NCI-H510A treated with DMSO at 0.1 percent for 48 hours (cell line): ENCODE measurements at places on chromosomes 5 and 9.

GRCh38 chr5:157088342-157088990, 20.4 kb downstream of the HAVCR2 start:
- DNase-seq, result no peak

DNA sequence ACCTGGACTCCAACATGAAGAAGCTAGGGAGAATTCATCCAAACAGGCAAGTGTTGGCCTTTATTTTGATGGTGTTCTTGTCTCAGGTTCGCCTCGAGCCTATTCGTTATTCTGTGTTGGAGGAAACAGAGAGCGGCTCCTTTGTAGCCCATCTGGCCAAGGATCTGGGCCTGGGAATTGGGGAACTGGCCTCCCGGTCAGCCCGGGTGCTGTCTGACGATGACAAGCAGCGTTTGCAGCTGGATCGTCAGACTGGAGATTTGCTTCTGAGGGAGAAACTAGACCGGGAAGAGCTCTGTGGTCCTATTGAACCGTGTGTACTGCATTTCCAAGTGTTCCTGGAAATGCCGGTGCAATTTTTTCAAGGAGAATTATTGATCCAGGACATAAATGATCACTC, 367 bp downstream of the PCDHB4 start:
- DNase-seq, result no peak

DNA sequence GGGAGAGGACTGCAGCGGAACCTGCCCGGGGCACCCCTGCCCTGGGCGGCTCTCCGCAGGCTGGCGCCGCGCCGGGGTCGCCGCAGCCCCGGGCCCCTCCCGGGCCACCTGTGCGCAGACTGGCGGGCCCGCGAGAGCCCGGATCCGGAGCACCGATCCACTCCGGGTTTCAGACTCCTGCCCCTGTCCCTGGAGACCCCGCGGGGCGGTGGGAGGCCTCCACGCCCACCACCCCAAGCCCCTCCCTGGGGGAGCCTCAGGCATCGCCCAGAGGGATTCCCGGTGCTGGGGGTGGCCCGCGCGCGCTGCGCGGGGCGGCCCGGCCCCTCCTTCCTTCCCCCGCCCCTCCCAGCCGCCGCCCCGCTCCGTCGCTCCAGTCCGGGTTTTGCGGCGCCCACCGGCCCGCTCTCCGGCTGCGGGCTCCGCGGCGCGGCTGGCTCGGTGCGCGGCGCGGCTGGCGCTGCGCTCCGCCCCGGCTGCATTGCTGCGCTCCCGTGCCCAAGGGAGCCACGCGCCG, at the start of gene UNC5A:
TSS of gene UNC5A (plus strand) at position 479 of the 517 bp plus-strand sequence. CDS start 192 bp downstream, outside the sequence.
- peak; percentile 36 for DNase-seq

GRCh38 chr5:172854451-172854871, 20.4 kb downstream of the ERGIC1 start:
- no peak for DNase-seq

DNA sequence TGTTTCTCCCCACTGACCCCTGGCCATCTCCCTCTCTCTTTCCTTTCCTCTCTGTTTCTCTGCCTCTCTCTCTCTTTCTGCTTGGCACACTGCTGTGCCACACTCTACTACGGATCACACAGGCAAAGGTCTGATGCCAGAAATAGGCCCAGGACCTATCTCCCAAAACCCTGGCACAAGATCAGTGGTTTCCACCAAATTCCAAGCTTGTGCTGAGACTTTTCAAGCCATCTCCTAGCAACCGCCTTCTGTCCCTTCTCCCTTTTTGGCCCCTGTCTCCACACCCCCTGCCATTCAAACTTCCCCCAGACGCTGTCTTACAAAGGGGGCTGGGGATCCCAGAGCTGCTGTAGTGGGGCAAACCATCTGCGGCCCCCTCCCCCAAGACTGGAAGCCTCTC, 38.5 kb upstream of the RARS1 start:
- no peak for DNase-seq

GRCh38 chr5:81068063-81068462, 107.9 kb downstream of the RASGRF2 start:
- DNase-seq, result no peak

- no peak for DNase-seq
Measured at GRCh38 chr5:173498286-173498685, 118.2 kb downstream of the BOD1 start.

- no peak for DNase-seq
Measured at GRCh38 chr9:21754741-21755140, 47.7 kb upstream of the MTAP start.

DNA sequence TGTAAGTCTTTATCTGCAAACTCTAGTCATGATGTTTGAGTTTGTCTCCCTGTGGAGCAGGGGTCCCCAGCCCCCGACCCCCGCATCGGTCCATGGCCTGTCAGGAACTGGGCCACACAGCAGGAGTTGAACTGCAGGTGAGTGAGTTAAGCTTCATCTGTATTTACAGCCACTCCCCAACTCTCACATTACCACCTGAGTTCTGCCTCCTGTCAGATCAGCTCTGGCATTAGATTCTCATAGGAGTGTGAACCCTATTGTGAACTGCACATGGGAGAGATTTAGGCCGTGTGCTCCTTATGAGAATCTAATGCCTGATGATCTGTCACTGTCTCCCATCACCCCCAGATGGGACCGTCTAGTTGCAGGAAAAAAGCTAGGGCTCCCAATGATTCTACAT, 7.0 kb downstream of the C9orf85 start:
- DNase-seq, result no peak

DNA sequence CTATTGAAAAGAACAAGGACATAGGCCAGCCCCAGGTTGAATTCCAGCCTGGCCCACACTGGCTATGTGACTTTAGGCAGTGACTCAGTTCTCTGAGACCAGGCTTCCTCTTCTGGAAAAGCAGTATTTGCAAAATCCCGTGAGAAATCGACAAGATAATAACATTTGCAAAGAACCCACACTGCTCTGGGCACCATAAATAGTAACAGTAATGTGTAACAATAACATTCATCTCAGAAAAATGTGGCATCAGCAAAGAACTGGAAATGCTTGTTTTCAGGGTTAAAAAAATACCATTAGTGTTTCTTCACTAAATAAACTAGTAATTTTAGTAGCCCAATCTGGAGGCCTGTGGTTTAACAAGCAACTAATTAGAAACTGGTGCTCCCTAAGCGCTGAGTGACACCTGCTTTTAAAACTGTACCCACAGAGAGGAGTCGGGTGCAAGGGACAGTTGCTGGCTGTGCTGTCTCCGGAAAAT, 148.4 kb downstream of the TTLL11 start:
- no peak for DNase-seq

DNA sequence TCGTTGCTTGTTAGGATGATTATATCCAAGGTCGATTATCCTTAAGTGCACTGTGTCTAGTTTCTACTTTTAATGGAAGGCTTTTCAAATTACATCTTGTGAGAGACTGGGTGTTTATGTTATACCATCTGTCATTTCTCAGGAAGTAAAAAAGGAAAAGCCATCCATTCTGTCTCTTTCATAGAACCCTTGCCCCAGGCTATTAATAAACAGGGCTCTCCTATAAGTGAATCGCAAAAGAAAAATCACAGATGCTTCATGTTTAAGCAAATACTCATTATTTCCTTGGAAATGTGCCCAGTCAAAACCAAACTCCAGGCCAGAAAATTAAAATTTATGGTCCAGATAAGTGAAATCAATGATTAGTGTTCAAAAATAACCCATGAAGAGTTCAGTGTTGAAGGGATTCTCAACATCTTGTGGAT, 58.1 kb downstream of the STARD4 start:
- DNase-seq, result no peak

GRCh38 chr5:161804263-161804662, 43.7 kb upstream of the GABRA1 start:
- DNase-seq, result no peak

- DNase-seq, result no peak
Measured at GRCh38 chr5:181086026-181086883, 44.7 kb downstream of the OR2V1 start.

DNA sequence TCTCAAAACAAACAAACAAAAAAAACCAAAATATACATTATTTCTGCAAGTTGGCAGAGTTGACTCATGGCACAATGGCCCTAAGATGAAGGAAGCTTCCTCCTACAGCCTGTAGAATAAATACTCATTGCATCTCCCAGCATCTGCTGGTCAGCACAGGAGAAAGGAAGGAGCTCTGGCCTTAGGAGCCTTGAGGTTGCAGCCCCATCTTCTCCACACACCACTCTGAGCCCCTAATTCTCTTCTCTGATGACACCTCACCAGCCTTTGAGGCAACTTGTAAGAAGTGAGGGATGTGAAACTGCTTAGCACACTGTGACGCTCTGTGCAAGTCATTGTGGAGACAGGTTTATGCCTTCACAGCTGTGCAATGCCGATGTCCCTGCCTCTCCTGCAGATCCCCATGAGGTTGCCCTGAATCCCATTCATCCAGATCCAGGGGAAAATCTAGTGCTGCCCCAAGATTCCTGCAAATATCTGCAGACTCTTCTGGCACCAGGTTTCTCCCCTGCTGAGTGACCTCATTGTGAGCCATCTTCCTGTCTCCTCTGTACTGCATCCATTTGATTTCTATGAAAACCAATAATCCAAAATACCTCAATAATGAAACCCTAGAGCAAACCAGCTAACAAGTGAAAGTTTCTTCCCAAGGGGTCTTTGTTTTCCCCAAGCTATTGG, 65.3 kb upstream of the TGFBR1 start:
- no peak for DNase-seq

- DNase-seq, result no peak
Measured at GRCh38 chr9:137138722-137139467, at the start of gene GRIN1. Gene GRIN1 (plus strand): TSS chr9:137139154. CDS start chr9:137139487, 333 bp downstream.

GRCh38 chr5:128424646-128425045, 113.4 kb downstream of the FBN2 start:
- no peak for DNase-seq

DNA sequence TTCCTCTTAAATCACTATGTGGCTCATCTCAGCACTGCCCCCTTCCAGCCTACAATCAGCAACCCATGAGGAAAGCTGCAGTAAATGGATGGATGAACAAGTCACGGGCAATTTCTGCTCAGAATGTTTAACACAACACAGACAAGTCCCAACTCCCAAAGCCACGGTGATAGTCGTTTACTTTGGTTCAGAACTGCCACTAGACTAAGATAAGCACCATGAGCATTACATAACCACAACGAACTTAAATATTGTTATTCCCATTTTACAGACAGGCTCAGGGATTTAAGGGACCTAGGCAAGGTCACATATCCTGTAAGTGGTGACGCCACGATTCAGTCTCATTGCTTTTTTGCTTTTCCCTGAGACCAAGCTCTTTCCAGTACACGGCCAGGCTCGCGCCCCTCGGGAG, 2.0 kb upstream of the SMIM27 start:
- no peak for DNase-seq

DNA sequence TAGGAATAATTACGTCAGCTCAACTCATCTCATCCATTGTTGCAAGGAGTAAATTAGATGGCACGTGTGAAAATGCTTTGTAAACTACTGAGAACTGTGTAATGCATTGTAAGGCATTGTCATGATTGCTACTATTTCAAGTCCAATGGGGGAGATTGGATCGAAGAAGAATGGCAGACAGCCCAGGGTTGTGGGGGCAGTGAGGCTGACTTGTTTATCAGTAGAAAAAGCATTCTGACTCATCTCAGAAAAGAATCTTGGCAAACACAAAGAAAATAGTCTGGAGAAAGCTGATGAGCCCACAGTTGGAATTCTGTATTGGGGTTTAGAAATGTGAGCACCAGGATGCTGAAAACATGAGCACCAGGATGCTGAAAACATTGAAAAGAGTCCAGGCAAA, 28.0 kb upstream of the DAP start:
- DNase-seq, result no peak

GRCh38 chr9:116313638-116314037, 160.0 kb downstream of the PAPPA start:
- no peak for DNase-seq

DNA sequence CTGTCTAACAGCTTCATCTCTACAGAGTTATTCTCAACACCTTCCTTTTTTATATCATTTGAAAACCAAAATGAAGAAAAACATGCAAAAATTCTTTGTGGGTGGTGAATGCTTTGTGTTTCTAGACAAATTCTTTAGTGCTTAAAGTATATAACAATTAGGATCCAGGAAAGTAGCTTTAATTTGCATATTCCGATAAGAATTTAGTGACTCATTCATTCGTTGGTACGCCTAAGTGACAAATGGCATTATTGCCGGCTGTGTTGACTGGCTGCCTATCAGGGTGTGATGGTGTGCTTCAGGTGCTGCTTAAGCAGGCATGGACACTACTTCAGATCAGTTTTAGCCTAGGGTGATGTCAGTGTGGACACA, 35.2 kb downstream of the LMNB1 start:
- DNase-seq, result no peak

DNA sequence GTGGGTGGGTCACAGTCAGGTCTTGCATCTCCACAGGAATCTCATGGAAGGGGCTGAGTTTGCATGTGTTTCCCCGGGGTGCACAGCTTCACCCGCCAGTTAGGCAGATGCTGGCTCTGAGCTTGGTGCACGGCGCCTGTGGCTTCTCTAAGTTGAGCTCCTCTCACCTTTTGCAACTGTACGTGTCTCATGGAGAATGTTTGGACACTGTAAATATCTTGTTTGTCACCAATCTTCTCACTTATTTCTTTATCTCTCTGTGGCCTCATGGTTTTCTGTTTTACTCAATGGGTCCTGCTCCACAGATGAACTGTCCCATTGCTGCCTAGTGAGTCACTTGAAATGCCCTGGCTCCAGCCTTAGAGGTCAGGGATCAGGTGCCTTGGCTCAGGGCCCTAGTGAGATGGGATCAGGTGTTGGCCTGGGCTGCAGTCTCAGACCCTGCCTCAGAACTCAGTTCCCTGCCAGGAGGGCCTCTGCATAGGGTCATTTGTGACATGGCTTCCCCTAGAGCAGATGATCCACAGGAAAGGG, 61.6 kb downstream of the WNK2 start:
- no peak for DNase-seq

- no peak for DNase-seq
Measured at GRCh38 chr5:2187687-2188086, 305.0 kb upstream of the IRX4 start.

DNA sequence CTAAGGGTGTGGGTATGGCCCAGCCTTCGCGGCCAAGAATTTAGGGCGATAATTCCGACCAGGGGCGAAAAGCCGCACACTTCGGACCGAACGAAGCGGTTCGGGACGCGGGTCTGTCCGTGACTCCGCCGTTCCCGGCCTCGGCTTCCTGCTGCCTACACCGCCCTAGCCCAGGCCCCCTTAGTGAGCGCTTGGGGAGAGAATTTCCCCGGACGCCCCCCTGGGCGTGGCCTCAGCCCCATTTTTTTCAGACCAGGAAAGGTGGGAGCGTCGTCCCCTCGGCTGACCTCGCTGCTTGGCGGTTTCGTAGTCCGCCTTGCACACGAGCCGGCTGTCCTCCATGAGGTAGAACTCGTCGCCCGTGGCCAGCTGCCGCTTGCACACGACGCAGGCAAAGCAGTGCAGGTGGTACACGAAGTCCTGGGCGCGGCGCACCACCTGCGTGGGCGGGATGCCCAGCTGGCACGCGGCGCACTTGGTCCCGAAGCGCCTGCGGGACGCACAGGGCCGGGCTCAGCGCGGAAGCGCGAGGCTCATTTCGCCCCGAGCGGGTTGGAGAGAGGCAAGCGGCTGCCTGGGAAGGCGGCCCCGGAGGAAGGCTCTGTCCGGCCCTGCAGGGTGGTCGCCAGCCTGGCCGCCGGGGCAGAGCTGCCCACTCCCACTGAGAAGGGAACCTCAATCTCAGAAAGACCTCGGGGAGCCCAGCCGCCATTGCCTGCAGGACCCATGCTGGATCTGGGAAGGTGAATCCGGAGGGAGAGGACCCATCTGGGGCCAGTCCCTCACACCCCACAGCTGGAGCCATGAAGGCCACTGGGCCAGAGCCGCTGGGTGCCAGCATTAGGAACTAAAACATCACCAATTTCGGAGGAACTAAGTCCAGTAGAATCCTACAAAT, 5.3 kb downstream of the LHX3 start:
- DNase-seq, result no peak

- DNase-seq, result no peak
Measured at GRCh38 chr9:4739587-4740387, 1.2 kb downstream of the AK3 start.

- no peak for DNase-seq
Measured at GRCh38 chr5:57508211-57508610, 25.6 kb upstream of the ACTBL2 start.
